Fibroblast of mammary gland (primary cell): ENCODE measurements at places on chromosomes 16 and 17.

- peak; percentile 75 for DNase-seq
Measured at GRCh38 chr17:40331743-40332641, 23.0 kb downstream of the RARA start.

GRCh38 chr17:62126292-62126691 is 61.2 kb upstream of the MED13 start:
- DNase-seq = no peak

- DNase-seq = no peak
Measured at GRCh38 chr17:80396157-80397033, 18.6 kb upstream of the ENDOV start.

GRCh38 chr17:77926981-77927380 is 31.5 kb upstream of the TNRC6C start:
- DNase-seq = no peak

DNA sequence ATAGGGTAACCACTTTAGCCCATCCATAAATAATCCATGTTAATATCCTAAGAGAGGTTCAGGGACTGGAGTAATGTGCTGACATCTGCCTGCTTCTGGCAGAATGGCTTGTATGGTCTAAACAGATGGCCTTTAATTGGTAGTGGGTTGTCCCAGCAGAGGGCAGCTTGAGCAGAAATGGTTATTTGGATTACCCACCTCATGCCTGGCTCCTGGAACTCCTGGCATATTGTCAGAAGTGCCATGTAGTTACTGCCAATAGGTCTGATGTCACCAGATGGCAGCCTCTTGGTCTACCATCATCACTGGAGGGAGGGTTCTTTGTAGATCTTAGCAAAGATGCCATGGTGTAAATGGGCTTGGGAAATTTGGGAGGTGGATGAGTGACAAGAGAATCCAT is 157.5 kb upstream of the SOX9 start:
- no peak for DNase-seq

- DNase-seq = no peak
Measured at GRCh38 chr16:78694414-78694813, 595.0 kb downstream of the WWOX start.

DNA sequence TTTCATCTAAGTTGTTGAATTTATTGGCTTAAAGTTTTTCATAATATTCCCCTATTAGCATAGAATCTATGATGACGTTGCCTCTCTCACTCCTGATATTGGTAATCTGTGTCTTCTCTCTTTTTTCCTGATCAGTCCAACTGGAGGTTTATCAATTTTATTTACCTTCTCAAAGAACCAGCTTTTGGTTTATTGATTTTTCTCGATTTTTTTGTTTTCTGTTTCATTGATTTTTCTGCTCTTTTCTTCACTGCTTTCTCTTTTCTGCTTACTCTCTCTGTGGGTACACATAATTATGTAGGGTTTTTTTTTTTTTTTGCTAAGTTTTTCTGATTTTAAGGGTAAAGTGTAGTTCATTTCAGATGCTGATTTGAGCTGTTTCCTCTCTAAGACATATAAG is 29.7 kb downstream of the MRTFB start:
- no peak for DNase-seq

- DNase-seq = no peak
Measured at GRCh38 chr16:11306381-11306780, 25.3 kb upstream of the PRM1 start.

DNA sequence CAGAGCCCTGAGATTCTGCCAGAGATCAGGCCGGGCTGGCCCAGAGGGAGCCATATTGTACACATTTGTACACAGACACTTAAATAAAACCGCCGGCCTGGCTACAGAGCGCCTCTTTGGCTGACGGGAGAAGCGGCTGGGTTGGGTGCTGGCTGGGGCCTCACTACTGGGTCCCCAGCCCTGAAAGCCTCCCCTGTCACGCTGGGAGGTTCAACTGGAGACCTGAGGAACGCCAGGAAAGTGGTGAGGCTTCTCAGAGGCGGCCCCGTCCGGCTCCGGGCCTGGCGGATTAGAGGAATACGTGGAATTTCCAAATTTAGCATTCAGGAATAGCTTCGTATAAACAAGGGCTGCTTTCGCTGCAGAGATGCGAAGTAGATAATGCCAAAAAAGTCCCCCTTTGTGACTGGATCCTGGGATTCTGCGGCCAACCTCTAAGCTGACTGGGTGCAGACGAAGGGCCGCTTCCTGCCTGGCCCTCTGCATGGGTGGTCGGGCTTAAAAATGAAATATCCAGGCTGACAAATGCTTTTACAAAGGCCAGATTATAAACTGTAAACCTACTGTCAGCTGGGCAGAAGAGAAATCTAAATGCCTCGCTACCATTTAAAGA is 252.4 kb downstream of the IRF8 start:
- no peak for DNase-seq

DNA sequence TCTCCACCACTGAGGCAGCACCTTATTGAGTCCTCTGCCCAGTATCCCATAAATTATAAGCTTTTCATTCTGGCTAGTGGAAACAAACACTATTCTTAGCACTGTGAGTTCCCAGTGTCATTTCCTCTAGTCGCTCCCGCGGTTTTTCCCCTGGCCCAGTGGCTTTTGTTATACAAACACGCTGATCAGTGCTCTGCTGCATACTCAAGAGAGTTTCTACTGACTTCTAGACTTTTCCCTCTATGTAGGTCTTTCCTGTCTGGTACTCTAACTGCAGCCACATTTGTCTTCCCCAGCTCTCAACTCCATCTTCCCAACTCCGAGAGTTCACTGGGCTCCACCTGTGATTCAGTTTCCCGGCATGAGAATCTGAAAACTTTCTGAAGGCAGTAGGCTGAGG is 556.6 kb upstream of the SALL1 start:
- DNase-seq = no peak

DNA sequence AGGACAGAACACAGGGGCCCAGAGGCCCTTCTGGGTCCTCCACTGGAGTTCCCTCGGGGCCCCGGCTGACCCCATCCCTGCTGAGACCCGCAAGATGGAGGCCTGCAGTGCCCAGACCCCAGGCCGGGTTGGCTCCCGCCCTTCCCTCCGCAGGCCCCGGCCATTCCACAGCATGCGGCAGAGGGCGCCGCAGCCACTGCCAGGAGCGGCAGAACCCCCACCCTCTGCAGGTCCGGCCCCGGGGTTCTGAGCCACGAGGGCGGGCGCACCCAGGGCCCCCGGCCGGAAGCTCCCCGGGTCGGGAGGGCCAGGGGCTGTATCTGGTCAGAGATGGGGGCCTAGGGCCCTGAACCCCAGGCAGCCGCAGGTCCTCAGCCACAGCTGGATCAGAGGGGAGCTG is 2.4 kb upstream of the PERCC1 start:
- peak; percentile 26 for DNase-seq

DNA sequence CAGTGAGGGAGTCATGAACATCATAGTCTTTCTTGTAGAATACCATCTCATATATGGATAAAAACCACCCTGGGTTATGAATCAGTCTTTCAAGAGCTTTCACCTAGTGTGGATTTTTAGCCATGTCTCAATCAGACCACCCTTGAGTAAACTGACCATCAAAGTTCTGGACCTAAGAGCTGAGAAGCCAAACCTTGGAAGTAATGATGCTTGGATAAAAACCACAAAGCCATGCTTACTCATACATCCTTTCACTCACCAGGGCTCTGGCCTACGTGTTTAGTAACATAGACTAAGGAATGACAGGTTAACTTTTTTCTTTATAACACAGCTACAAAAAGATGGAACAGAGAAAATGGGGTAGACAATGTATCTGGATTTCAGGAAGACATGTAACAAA is 167.2 kb downstream of the STX8 start:
- peak; percentile 83 for DNase-seq

DNA sequence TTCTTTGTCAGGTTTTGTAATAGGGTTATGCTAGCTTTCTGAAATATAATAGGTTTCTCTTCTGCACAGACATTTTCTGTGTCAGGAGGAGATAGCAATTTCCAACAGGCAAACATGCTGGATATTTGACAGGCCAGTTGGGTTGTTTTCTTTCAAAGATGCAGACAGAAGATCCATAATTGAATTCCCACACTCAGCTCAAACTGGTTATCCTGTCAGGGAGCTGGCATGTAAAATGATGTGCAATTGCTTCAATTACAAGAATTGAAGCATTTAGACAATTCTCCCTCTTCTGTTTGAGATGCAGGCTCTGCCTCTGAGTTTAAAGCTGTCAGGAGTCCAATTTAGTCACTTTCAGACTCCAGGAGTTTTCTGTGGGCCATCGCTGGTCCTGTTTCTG is 146.2 kb upstream of the ZKSCAN2 start:
- DNase-seq = no peak

- peak; percentile 82 for DNase-seq
Measured at GRCh38 chr16:89909777-89910716, 8.6 kb upstream of the MC1R start.

DNA sequence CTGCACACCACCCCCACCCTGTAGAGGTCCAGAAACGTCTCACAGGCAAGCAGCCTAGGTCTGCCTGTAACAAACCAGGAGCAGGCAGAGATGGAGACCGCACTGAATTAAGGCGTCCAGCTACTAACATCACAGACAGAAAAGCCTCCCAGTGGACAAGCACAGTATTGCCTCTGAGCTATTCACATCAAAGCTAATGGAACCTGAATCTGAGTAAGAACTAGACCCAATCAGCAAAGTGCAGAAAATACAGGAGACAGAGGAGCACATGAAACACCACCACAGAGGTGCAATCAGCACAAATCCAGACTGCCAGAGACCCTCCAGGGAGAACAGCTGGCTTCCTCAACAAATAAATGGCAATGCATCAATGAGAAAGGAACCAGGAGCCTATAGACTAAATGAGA is 22.2 kb upstream of the PEMT start:
- DNase-seq = peak; percentile 80

- peak; percentile 24 for DNase-seq
Measured at GRCh38 chr17:31724619-31725018, 134.4 kb downstream of the COPRS start.

GRCh38 chr17:45162025-45162687 is 481 bp downstream of the HEXIM2 start:
- DNase-seq = no peak

DNA sequence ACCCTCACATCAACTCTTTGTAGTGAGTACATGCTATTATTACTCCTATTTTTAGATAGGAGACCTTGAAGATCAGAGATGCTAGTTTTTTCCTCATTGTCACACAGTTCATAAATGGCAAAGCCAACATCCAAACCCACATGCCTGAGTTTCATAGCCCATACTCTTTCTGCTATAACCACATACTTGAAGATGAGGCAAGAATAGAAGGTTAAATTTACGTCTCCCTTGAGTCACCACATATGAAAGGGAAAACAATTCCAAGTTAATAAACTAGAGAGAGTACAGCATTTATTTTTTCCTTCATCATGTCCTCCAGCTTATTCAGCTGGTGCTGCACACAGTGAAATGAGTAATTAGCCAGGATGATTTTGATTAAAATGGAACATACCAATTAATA is 23.7 kb downstream of the NUDT7 start:
- peak; percentile 25 for DNase-seq

GRCh38 chr16:79589601-79590102 is 10.9 kb downstream of the MAF start:
- no peak for DNase-seq

GRCh38 chr17:77441130-77441920 is 300.6 kb downstream of the SEC14L1 start:
- DNase-seq = no peak

- no peak for DNase-seq
Measured at GRCh38 chr17:68296217-68297191, 5.2 kb downstream of the ARSG start.

DNA sequence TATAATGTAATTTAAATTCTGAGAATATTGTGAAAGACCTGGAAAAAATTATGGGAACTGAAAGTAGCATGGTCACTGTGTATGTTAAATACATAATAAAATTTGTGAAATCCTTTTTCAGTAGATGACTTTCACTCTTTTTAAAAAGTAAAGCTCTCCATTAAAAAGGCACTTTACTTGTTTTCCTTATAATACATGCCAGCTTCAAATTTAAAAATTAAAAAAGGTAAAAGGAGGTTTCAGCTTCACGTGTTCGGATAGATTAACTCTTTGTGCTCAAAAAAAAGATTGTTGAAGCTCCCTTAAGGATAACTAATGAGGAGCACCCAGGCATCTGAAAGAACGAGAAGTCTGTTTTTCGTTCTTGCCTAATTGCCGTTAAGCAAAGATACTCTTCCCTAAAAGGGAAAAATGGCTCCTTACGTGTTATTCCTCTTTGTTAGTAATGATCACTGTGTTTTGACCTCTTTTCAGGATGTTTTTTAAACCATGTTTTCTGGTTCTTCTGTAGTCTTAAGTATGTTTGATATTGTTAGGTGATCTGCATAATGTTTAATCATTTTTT is 87.8 kb downstream of the TUBD1 start:
- peak; percentile 66 for DNase-seq

GRCh38 chr16:57165938-57166337 is 19.9 kb downstream of the PSME3IP1 start:
- peak; percentile 87 for DNase-seq

GRCh38 chr17:688100-688989 is 26.3 kb downstream of the VPS53 start:
- DNase-seq = peak; percentile 43

GRCh38 chr17:32504166-32504990 is 17.6 kb downstream of the CDK5R1 start:
- no peak for DNase-seq

GRCh38 chr16:68750193-68750695 is 13.2 kb downstream of the CDH1 start:
- DNase-seq = no peak

DNA sequence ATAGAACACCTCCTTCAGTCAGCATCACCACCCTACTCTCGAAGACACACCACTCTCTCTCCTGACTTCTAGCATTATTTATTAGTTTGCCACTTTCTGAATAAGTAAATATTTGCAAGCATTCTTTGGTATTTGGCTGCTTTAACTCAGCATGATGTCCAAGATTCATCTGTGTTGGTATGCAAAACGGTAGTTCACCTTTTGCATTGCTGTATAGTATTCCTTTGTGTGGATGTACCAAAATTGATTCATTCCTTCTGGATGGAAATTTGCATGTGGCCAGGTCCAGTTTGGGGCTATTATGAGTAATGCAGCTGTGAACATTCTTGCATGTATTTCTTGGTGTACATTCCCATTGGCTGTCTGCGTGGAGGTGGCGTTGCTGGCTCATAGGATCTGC is 32.9 kb downstream of the KNOP1 start:
- no peak for DNase-seq

- DNase-seq = peak; percentile 59
Measured at GRCh38 chr17:30372755-30373154, 6.0 kb upstream of the CPD start.

DNA sequence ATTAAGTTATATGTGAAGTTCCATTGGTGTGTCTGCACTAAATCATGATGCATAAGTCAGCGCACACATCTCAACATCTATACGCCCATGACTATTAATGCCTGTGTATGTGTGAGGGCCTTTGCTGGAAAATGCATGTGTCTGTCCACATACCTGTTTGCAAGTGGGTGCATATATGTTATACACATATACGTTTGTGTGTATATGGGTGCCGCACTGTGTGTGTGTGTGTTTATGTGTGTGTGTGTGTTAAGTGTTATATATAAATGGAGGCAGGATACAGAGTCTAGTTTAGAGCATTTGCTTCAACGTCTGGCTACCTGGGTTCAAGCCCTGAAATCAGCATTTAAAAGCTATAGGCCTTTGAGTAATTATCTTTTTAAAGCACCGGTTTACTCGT is 19.5 kb downstream of the GP2 start:
- DNase-seq = no peak

GRCh38 chr16:56777482-56777881 is 47.6 kb downstream of the NUP93 start:
- DNase-seq = peak; percentile 21

GRCh38 chr17:59107306-59107670 is 608 bp upstream of the TRIM37 start:
- no peak for DNase-seq

GRCh38 chr17:29165800-29166506 is 14.2 kb downstream of the MYO18A start:
- no peak for DNase-seq

GRCh38 chr16:8641671-8642070 is 20.2 kb downstream of the METTL22 start:
- no peak for DNase-seq
